Chondrocyte (in vitro differentiated cells): ENCODE measurements at places on chromosomes 13 and 19. TPM values are rescaled to one million over a fixed set of nuclear protein-coding genes. Genes with fewer than 3 reads are reported as not detected.

The ANGPTL8 gene
- total RNA-seq: not detected in 3 replicates

DNA sequence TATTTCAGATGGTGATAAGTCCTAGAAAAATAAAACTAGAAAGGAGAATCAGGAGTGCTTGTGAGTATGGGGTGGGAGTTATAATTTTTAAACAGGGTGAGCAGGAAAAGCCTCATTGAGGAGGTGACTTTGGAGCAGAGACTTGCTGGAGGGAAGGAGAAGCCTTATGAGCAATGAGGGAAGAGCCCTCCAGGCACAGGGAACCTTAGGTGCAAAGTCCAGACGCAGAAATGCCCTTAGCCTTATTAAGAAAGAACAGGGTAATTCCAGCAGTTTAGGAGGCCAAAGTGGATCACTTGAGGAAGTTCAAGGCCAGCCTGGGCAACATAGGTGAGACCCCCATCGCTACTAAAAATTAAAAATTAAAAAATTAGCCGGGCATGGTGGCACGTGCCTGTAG lies 21.0 kb upstream of the FXYD3 start:
- DNase-seq: no peak

DNA sequence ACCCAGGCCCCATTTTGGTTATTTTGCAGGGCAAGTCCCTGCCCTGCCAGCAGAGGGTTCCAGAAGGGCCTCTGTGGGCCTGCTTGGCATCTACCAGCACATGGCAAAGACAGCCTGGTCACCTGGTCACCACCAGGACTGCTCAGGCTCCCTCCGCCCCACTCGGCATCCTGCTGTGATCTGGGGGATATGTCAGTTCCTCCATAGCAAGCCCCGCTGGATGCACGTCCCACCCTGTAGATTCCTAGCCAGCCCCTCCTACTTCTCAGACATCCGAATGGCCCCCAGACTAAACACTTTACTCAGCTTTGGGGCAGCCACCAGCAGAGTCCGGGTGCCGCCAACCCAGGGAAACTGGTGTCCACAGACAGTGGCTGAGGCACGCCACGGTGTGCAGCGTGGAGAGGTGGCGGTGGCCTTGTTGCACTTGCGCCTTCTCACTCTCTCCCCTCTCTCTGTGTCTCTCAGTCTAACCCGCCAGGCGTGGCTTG lies 31.8 kb upstream of the USE1 start:
- DNase-seq: no peak

DNA sequence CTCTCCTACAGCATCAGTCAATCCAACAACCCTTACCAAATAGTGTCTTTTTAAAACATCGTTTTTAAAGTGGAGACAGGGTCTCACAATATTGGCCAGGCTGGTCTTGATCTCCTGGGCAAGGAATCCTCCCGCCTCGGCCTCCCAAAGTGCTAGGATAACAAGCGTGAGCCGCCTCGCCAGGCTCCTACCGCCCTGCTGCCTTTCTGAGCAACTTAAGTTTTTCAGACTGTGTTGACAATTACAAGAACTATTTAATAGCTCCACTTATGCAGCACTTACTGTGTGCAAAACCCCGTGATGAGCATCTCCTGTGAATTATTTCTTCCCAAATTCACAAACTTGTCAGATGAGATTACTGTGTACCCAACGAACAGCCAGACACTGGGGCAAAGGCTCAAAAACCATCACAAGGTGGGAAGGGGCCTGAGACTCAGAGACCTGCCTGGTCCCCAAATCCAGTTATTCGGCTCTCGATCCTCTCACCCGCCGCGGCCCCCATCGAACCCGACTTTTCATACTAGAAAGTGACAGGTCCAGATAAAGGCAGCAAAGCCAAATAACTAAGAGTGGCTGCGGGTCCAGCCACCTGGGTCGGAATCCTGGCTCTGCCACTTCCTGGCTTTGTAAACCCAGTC lies 581 bp downstream of the RPL18 start:
- no peak for DNase-seq

DNA sequence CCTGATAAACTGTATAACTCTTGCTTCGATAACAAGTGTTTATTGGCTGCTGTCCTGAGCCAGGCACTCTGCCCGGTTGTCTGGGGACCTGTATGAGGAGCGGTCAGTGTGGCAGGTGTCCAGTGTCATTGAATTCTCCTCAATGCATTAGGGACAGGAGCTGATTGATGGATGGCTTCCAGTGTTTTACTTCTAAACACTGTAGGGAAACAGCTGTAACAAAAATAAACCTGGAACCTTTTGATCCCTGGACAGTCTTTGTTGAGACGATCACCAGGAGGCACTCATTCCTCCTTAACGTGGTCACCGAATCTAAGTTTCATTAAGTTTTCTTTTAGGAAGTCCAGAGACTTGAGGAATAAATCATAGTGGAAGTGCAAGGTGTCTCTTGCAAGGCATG lies 17.9 kb downstream of the UBAC2 start:
- DNase-seq: no peak

The ADM5 gene
- total RNA-seq: 0.49 to 1.4 TPM (median 0.52 TPM) in 3 replicates

- no peak for DNase-seq
These were observed 120.9 kb upstream of the FRY start for GRCh38 chr13:31910633-31911032.

DNA sequence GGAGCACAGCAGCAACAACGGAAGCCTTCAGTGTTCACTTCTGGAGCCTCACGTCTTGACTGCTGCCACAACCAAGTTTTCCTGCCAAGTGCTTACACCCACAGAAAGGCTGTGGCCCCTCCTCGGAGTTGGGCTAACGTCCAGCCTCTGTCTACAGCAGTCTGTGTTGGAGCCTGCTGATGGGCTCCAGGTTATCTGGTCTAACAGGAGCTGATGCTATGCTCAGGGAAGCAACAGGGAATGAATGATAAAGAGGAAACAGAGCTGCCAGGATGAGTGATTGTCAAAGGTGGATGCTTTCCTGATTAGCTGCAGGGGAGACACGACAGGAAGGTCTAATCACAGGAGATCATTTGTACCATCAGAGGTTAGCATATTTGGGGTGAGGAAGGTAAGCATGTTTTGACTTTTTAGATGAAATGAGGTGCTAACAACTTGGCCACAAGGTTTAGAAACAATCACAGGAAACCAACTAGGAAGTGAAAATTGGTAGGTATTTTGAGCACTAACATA lies 53.8 kb upstream of the RCBTB2 start:
- no peak for DNase-seq

DNA sequence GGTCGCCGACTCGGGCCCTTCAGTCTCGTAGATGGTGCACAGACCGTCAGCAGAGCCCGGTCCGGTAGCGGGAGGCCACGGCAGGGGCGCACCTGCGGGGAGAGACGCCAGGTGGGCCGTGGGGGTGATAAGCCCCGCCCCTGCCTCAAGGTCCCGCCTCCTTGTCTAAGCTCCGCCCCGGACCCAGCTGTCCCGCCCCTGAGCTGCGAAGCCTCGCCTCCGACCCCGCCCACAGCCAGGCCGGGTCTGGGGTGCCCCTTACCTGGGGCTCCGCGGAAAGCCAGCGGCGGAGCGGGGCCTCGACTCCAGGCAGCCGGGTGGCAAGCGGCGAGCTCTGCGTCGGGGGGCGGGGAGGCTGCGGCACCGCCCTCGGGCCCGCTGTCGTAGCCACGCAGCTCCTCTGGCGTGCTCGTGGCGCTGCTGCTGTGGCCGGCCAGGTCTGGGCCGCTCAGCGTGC lies 4.7 kb downstream of the PRR36 start:
- DNase-seq: peak; percentile 94

DNA sequence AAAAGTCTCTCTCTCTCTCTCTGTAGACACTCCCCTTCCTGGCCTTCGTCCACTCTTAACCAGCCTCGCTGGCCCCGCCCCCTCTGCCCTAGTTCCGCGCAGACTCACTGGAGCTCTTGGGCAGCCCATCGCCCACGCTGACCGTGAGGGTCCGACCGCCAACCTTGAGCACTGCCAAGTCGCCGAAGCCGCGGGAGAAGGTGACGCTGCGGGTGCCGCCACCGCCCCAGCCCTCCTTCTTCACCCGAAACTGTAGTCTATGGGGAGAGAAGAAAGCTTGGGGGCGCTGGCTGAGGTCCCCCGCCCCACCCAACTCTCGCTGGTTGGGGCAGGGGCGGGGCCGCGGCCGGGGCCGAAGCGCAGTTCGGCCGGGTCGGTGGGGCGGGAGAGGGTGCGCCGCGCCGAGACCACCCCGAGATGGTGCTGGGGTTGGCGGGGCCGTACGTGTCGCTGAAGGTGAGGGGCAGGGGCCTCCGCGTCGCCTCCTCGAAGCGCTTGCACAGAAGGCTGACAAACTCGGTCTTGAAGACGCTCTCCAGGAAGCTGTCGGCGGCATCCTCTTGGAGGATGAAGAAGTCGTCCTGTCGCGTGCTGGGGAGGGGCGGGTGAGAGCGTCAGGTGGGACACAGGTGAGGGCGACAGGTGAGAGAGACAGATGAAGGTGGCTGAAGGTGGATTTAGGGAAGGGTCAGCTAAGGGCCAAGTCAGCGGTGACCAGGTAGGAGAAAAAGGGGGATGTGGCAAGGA lies 12.6 kb upstream of the ZNF414 start:
- DNase-seq: peak; percentile 98

The DNAAF3 gene
- 0.90 to 2.2 TPM (median 1.3 TPM) in 3 replicates for total RNA-seq
